ENCODE measurements at places on chromosomes 5 and 9. TPM values are rescaled to one million over a fixed set of nuclear protein-coding genes. Genes with fewer than 3 reads are reported as not detected.

The C9orf43 gene
- 0.63 TPM for total RNA-seq

GRCh38 chr5:78157001-78157400, 137.5 kb downstream of the AP3B1 start:
- DNase-seq = no peak

The ARHGEF28 gene
- total RNA-seq = 14.7 TPM

DNA sequence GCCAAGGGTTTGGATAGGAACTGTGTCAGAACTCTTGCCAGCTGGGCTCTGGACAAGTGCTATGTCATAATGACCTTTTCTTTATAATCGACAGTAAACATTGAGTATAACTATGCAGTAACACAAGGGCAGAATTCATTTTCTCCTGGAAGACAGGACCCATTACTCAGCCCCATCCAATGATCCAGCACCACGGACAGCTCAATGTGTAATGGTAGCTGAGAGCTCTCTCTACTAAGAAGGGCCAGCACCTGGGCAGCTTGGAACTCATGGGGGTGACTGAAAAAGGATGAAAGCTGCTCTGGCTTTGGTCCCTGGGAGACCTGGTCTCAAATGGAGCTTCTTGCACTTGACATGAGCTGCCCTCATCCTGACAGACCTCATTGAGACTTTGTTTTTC, 347.8 kb downstream of the TRIM32 start:
- DNase-seq = no peak

- DNase-seq = no peak
Observed at GRCh38 chr9:78954286-78954685, 617.5 kb upstream of the TLE4 start.

The FCN2 gene
- total RNA-seq = not detected

DNA sequence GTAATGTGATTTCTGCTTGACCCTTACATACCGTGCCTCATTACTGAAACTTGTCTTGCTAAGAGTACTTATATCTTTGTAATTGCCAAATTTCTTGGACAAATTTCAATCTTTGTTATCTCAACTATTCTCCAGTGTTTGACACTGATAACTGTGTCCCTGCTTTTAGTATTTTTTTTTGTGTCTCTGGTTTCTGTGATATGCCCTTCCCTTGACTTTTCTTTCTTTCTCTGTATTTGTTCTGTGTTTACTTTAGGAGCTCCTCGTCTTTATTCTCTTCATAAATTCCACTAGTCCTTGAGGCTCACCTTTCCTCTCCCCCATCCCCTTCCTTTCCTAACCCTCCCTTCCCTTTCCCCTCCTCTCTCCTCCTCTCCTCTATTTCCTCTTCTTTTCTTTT, 123.7 kb upstream of the FBXL17 start:
- DNase-seq = no peak

- DNase-seq = no peak
Observed at GRCh38 chr5:44574678-44575077, 185.5 kb upstream of the FGF10 start.

The SLC25A51 gene
- total RNA-seq = 46.3 TPM

DNA sequence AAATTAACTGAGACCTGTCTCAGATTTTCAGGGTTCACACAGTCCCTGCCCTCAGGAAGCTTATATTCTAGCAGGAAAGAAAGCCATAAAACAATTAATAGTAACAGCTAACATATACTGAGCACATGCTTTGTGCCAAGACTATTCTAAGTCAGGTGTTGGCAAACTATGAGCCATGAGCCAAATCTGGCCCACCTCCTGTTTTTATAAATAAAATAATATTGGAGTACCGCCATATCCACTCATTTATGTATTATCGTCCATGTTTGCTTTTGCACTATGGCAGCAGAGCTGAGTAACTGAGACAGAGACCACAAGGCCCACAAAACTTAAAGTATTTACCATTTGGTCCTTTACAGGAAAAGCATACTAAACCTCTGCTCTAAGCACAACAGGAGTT, 83.3 kb upstream of the TRIO start:
- no peak for DNase-seq

DNA sequence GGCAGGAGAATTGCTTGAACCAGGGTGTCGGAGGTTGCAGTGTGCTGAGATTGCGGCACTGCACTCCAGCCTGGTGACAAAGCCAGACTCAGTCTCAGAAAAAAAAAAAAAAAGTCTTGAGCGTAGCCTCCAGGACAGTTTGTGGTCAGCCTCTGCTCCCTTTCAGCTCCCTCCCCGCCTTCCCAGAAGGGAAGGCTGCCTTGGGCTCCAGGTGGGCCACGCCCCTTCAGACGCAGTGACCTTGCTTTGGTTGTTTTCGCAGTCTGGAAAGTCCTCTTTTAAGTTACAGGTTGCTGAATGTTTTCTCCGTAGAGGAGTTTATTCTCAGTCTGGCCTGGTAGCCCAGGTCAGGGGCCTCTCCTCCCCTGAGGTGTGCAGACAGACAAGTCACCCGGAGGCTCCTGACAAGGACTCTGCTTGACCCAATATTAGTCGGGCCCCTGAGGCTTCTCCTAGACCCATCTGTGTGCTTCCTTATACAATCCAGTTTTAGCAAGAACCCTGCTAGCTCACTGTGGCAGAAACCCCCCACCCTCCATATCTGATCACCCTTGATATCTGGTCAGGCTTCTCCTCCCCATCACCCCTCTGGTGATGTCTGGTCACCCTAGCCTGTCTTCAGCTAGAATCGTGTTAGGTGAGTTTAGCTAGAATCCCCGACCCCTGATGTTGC, 31.6 kb upstream of the N4BP3 start:
- no peak for DNase-seq

The FOXD4L5 gene
- 0.48 TPM for total RNA-seq

- DNase-seq = no peak
Observed at GRCh38 chr9:105054491-105054890, 126.5 kb upstream of the ABCA1 start.

DNA sequence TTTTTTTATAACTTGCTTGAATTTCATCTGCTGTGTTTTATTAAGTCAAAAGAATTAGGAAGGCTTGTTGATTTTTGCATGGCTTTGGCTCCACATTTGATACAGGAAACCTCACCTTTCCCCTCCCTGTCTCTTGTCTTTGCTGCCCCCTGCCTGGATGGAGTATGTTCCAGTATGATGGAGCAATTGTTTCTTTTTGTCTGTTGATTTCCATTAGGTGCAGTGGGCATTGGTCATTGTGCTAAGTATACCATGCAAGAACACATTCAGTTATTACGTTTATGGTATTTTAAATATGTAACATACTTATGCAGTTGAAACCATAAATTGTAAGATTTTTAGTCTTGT, 19.6 kb downstream of the TJP2 start:
- DNase-seq = no peak

- no peak for DNase-seq
Observed at GRCh38 chr9:134770972-134771971, 109.3 kb upstream of the FCN2 start.

The SAPCD2 gene
- total RNA-seq = not detected

DNA sequence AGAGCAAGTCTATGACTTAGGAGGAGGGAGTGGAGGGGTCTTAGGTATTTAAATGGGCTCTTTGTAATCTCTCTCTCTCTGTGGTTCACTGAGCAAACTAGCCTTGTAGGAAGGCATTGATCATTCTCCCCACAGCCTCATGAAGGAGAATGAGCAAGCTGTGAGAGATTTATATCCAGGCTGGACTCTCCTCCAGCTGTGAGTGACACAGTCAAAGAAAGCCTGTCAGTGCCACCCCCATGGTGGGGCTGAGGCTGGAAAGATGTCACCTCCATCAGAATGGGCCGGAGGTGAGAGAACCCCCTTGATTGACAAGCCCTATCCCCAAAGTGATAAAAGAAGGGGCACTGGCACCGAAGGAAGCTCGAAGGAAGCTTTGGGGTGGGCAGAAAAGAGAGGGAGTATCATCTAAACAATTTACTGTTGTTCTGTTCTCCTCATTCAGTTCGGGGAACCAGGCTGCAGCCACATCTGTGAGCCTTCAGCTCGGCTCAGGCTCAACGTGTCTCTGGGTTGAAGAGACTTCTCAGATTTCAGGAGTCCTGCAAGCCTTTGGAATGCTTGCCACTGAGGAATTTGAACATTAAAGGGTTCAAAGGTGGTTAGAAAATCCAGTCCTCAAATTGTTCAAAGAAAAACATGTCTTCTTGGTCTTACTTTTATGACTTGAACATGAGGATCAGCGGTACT, 538.2 kb upstream of the ZNF462 start:
- DNase-seq = no peak

The GARIN3 gene
- not detected for total RNA-seq

GRCh38 chr5:133234273-133234672, 182.5 kb downstream of the HSPA4 start:
- DNase-seq = no peak

GRCh38 chr5:176651472-176651980, 4.2 kb downstream of the TSPAN17 start:
- DNase-seq = no peak

DNA sequence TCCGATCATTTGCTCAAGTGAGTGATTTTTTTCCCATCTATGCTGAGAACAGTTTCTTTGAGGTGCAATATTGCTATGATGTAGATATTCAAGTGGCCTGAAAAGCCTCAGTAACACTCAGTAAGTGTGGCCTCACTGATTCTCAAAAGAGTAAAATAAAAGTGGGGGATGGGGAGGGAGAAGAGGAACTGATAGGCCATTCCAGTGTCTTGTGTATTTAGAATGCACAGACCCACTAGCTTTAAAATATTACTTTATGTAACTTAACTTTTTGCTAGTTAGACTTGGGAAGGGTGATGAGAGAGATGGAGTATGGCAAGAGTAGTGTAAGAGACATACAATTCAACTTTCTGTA, 79.5 kb upstream of the ZNF608 start:
- DNase-seq = no peak

The SV2C gene
- 0.06 TPM for total RNA-seq

- no peak for DNase-seq
Observed at GRCh38 chr5:67291671-67292070, 95.1 kb upstream of the CD180 start.

The SH3RF2 gene
- 1.1 TPM for total RNA-seq

GRCh38 chr5:169832845-169833244, 147.4 kb downstream of the INSYN2B start:
- DNase-seq = no peak

GRCh38 chr5:171419688-171420430, 412 bp downstream of the FGF18 start:
- no peak for DNase-seq

The TAF1L gene
- total RNA-seq = not detected

DNA sequence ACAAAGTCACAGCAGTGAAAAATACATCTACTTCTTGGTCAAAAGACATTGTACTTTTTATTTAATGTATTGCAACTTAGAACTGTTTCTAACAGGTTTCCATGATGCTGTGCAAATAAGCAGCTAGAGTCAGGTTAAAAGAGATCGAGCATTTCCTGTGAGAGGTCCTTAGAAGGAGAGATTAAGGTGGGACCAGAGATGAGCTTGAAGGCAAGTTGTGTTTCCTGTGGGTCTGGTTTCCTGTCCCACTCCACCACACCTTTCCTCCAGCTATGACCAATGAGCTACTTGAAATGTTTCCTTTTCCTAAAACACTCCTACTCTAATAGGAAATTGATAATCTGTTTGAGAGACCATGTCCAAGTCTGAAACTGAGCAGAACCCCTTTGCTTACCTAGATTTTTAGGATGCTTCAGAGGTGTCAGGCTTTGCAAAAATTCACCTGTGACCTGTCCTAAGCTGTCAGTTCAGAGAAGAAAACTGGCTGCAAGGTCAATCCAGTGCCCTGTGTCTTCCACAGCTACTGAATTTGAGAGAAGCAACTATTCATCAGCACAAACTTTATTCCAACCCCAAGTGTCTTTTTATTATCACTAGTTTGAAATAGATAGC, 13.1 kb upstream of the RLN1 start:
- no peak for DNase-seq

- DNase-seq = no peak
Observed at GRCh38 chr9:135516132-135516860, 4.9 kb upstream of the LCN1 start.

The ITGA2 gene
- 1.1 TPM for total RNA-seq

The SPATA31C1 gene
- not detected for total RNA-seq

DNA sequence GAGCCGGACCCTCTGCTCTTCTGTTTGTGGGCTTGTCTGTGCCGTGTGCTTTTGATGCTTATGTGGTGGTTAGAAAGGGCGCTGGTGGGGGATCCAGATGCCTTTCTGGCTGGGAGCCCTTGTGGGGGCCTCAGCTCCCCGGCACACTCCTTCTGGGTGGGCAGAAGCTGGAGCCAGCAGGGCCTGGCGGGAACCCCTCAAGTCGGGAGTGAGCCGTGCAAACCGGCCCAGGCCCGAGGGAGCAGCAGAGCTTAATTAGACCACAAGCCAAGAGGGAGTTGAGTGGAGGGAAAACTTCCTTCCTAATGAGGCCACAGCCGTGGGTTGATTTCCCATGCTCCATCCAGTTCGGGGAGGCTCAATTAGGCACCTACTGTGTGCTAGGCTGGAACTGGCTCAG, 76.0 kb upstream of the RNU6ATAC start:
- DNase-seq = no peak

The ECSCR gene
- 57.4 TPM for total RNA-seq

DNA sequence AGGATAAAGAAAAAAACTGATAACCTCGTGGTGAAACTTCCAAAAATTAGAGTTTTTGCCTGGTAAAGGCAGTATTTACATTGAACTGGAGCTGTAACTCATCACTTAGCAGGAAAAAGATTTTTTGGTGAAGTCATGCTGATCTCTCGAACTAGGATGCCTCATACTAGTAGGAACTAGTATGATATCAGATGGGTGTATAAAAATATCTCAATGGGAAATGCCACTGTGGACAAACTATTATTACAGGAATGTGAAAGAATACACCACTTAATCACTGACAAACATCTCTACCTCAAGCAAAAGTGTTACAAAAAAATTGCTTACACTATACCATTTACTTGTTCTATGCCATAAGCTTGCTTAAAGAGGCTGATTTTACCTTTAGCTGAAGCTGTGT, 28.4 kb downstream of the RFX3 start:
- DNase-seq = no peak

GRCh38 chr5:59988396-59988795, 94.9 kb upstream of the PDE4D start:
- no peak for DNase-seq

DNA sequence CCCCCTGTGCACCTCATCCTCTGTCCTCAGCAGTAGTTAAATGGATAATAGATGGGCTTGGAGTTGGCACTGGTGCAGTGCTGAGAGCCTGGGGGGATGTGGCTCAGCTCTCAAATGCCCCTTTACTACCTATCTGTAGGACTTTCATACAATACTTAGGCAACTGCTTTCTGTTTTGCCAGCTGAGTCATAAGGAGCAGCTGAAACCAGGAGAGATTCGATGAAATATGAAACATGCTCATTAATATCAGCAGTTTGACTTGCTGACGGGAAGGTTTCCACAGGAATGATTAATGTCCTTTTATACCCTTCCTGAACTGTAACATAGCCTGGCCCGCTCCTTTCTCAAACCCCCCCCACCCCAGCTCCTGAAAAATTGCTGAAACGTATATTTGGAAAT, 142.6 kb downstream of the SAXO1 start:
- no peak for DNase-seq

The CDX1 gene
- not detected for total RNA-seq

The MAMDC4 gene
- total RNA-seq = 1.4 TPM

- DNase-seq = no peak
Observed at GRCh38 chr5:171606414-171607024, 179.1 kb upstream of the SMIM23 start.
